ENCODE measurements at places on chromosomes 5 and 9. TPM values are rescaled to one million over a fixed set of nuclear protein-coding genes. Genes with fewer than 3 reads are reported as not detected.

DNA sequence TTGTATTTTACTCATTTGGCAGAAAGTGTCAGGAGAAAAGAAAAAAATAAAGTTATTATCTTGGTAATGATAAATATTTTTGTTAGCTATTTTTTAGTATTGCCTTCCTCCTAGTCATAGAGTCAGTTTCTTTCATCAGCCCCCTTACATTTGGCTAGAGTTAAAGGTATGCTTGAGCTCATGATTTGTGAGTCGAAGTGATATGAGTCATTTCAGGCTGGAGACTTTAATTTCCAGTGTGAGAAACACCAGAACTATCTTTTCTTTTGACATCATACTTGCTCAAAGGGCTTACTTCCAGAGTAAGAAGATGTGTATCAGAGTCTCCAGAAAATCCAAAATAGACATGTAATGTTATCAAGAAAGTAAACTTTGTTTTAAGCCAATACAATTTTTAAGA, 746.7 kb upstream of the TYRP1 start:
- no peak for ATAC-seq

SMIM15 gene
- 72.0 TPM for total RNA-seq

DNA sequence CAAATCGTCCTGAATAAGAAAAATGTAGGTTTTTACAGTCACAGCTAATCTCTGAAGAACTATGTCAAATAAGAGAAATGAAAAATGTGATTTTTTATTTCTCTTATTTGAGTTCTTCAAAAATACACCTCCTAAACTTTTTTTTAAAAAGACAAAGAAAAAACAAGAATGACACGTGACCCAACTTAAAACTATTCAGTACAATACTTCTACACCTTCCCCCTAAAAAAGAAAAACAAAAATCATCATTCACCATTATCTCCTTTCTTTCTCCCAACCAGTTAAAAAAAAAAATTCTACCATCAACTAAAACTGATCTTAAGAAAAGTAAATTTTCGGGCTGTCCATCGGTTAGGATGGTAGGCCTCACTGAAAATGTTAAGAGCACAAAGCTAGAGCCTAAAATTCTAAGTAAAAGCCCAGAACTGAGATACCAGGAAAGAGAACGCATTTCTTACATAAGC, 2.1 kb downstream of the RNF145 start:
- ATAC-seq = no peak

- ATAC-seq = no peak
These were observed 46.8 kb downstream of the ACO1 start for GRCh38 chr9:32431196-32431595.

DDX4 gene
- 0.26 TPM for total RNA-seq

DNA sequence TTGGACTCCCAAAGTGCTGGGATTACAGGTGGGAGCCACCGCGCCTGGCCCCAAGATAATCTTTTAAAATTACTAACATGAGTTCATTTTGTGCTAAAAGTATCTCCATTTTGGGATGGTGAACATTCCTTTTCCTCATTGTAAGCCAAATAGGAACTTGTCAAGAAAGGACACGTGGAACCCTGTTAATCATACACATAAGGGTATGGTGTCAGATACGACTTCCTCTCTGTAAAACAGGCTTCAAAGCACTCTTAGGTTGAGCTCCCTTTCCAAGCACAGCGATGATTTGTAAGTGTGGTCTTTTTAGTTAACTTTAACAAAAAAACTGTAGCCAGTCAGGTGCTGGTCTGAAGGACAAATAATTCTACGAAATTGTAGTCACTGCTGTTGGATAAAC, 132.7 kb downstream of the UNC13B start:
- no peak for ATAC-seq

DNA sequence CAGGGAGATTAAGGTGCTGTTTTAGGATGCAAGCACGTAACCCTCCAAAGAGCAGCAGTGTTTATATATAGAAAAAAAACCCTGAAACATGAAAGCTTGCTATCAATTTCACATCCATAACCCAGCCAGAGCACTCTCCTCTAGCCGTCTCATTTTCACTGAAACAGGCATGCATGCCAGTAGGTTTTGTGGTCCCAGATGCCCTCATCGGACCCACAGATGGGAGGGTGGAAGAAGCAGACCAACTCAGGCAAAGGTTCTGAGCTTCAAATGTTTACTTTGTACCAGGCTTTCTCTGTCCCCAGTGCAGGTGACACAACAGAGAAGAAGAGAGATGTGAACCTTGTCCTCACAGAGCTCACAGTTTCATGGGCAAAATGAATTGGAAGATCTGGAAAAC, 127.4 kb upstream of the ATP10B start:
- ATAC-seq = no peak

DNA sequence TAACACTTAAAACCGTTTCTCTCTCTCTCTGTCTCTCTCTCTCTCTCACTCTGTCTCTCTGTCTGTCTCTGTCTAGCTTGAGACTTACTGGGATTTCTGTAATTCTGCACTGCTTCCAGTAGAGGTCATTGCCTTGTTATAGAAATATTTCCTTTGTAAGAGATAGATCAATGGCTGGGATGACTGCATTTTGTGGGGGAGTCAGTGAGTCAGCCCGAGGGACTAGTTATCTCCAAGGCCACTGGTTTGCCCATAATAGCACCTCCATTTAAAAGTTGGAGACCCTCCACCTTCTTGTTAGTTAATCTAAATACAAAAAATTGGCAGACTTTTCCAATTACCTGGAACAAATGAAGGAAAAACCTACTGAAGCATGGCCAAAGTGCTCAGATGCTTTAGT, 547.2 kb downstream of the LRRC70 start:
- peak; percentile 31 for ATAC-seq

- peak; percentile 83 for ATAC-seq
These were observed 26.6 kb upstream of the OR2K2 start for GRCh38 chr9:111356481-111357244.

ST6GALNAC6 gene
- total RNA-seq = 61.7 TPM

DNA sequence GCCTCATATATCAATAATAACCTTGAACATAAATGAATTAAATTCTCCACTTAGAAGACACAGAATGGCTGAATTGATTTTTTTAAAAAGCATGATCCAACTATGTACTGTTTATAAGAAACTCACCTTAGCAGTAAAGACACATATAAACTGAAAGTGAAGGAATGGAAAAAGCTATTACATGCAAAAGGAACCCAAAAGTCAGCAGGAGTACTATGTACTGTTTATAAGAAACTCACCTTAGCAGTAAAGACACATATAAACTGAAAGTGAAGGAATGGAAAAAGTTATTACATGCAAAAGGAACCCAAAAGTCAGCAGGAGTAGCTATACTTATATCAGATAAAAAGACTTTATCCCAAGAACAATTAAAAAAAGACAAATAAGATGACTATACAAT, 204.8 kb downstream of the TMEM161B start:
- no peak for ATAC-seq

DNA sequence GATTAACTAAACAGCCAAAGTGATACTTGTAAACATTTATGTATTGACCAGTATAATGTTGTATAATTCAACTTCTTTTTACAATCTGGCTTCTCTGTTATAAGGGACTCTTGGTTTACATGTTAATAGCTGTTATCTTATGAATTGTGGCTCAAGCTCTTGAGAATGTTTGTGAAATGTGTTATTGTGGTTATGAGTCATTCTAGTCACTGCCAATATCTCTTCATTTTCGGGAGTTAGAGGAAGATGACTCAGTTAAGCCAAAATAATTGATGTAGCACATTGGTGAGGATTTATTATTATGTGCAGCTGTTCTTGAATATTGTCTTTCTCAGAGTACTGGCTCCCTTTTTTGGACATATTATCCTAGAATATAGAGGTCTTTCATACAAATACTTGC, 655.2 kb upstream of the RIOK2 start:
- peak; percentile 64 for ATAC-seq

- no peak for ATAC-seq
These were observed 7.3 kb downstream of the IRX1 start for GRCh38 chr5:3602785-3603502.

- no peak for ATAC-seq
These were observed 38.4 kb downstream of the ZSWIM6 start for GRCh38 chr5:61370506-61370905.

- no peak for ATAC-seq
These were observed 44.6 kb upstream of the MATR3 start for GRCh38 chr5:139248826-139249453.

DNA sequence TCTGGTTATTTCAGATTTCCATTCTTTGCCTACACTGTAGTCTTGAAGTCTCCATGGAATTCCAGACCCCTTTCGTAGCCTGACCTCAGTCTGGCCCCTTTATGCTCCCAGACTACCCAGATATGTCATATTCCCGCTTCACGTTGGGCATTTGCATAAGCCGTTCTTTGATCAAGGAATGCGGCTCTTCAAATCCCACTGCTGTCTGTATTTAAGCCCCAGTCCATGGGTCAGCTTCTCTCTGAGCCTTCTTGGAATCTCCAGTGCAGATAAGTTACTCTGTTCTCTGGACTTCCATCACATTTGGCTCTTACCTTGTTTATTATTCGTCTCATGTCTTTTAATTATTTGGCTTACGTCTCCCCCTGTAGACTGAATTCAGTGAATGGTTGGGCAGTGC, 97.4 kb downstream of the PARP8 start:
- ATAC-seq = no peak

DNA sequence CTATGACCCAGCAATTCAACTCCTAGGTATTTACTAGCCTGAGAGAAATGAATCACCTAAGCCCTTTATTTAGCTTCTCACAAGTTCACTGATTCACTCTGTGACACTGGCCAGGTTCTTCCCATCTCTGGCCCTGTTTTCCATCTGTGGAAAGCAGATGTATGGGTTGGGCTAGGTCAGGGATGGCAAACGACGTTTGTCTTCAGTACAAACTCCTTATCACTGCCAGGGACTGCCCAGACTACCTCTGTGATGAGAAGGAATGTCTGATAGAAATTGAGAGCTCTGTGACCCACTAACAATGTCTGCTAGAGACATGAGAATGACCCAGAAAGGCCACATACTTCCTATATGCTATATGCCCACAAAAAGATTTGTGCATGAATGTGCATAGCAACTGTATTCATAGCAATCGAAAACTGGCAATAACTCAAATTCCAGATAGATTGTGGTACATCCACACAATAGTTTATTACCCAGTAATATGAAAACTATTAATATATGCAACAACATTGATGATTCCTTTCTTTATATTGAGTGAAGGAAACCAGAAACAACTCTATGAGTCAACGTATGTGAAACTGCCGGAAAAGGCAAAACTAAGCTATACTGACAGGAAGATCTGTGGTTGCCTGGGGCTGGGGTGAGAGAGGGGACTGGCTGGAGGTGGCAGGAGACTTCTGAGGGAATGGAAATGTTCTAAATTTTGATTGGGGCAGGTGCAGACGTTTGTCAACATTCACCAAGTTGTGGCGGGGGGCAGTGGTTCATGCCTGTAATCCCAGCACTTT, 32.0 kb upstream of the ADAM19 start:
- ATAC-seq = peak; percentile 70

- ATAC-seq = peak; percentile 5
These were observed 971 bp downstream of the PHYKPL start for GRCh38 chr5:178231539-178232123.

DNA sequence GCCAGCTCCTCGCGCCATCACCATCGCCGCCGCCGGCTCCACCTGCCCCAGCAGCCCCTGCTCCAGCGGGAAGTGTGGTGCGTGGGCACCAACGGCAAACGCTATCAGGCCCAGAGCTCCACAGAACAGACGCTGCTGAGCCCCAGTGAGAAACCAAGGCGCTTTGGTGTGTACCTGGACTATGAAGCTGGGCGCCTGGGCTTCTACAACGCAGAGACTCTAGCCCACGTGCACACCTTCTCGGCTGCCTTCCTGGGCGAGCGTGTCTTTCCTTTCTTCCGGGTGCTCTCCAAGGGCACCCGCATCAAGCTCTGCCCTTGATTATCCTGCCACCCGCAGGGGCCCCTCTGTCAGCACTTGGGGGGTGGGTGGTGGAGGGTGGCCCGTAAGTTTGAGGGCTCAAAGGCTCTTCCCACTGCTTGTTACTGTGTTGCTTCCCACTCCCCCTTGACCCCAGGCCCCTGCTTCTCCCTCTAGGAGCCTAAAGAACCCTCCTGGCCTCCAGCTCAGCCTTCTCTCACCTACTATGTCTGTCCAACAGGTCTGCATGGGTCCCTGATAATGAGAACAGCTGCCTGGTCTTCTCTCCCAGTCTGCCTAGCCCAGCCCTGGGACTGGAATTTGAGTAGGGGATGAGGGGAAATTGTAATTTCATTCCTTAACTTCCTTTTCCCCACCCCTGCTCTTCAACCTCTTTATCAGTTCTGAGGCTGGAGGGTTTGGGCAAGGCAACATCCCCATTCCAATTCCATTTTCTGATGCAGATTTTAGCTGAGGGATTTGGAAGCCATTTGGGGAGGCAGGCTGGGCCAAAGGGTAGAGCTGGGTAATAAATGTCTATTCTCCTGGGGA, 9.0 kb downstream of the RACK1 start:
- ATAC-seq = no peak

DNA sequence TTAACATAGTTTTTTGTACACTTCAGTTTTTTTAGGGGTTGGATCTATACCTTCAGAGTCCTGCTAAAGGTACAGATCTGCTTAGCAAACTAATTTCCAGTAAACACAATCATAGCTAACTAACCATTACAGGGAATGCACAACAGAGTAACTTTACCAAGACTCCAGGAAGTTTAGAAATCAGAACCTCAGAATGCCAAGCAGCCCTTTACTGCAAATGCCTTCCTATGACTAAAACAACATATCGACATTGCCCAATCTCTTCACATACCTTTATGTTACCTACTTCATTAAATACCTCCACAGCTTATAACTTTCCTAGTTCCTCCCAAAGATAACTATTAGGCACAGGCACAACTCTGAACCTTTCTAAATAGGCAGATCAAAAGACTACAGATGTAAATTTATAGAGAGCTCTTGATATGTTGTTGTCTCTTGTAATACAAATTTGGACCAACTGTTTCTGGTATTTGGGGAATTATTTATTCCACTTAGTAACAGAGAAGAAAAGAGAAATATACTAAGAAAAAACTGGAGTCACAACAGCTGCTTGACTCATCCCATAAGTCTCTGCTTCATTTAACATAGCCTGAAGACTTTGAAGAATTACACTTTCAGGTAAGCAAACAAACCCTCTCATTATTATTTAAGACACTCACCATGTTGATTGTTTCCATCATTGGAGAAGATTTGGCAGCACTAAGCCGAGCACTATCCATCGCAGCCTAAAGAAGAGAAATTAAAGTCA, 46.0 kb upstream of the OR2K2 start:
- no peak for ATAC-seq

DNA sequence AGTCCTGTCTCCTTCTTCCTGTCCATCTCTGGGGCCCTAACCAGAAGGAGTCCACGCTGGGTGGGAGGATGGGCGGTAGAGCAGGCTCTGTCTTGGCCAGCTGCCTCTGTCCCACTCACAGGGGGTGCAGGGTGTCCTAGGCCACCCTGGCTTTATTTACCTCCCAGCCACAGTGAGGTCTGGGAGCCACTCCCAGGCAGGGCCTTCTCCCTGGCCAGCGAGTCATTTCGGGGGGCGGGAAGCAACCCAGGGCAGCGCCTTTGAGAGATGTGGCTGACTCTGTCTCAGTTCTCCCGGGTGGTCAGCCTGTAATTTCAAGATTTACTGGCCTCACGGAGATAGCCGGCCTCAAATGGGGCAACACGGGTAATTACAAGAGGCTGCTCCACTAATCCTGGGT, 67.4 kb upstream of the PTCH1 start:
- ATAC-seq = no peak

All from activated T-helper 17 cell treated with anti-CD3 and anti-CD28 coated beads, Interleukin-2, amount 50 U/mL, for 72 hours (primary cell).